ENCODE measurements at places on chromosomes 6 and 20.

DNA sequence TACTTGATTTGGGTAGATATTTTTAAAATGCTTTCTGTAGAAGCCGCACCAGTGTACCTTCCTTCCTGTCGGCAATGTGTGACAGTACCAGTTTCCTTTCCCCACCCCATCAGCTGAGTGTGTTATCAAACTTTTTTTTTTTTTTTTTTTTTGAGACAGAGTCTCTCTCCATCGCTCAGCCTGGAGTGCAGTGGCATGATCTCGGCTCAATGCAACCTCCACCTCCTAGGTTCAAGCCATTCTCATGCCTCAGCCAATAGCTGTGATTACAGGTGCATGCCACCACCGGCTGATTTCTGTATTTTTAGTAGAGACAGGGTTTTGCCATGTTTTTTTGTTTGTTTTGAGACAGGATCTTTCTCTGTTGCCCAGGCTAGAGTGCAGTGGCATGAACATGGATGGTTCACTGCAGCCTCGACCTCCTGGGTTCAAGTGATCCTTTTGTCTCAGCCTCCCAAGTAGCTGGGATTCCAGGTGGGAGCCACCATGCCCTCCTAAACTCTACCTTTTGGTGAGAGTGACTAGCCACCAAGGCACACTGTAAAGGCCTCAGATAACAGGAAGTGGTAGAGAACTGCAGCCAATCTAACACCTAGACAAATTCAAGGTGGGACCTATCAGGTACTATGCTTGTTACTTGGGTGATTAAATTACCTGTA, 26.5 kb upstream of the ZBTB22 start:
- no peak for DNase-seq

- DNase-seq = no peak
Measured at GRCh38 chr6:30876039-30876730, 8.1 kb upstream of the DDR1 start.

- no peak for DNase-seq
Measured at GRCh38 chr20:44073675-44074071, 113.3 kb downstream of the JPH2 start.

DNA sequence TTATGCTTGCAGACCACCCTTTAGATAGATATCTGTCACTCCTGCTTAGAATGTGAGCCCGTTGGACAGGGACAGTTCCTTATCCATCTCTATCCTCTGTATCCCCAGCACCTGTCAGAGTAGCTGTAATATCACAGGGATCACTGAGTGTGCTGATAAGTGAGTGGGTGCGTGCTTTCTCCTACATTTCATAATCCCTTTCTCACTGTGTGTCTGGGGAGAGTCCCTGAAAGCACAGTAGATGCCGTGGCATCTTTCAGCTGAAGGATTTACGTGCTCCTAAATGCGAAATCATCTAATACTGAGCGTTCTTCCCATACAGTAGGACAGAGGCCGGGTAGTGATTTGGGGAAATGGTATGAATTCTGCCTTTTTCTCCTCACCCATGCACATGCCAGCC, 198.9 kb upstream of the SASH1 start:
- no peak for DNase-seq

DNA sequence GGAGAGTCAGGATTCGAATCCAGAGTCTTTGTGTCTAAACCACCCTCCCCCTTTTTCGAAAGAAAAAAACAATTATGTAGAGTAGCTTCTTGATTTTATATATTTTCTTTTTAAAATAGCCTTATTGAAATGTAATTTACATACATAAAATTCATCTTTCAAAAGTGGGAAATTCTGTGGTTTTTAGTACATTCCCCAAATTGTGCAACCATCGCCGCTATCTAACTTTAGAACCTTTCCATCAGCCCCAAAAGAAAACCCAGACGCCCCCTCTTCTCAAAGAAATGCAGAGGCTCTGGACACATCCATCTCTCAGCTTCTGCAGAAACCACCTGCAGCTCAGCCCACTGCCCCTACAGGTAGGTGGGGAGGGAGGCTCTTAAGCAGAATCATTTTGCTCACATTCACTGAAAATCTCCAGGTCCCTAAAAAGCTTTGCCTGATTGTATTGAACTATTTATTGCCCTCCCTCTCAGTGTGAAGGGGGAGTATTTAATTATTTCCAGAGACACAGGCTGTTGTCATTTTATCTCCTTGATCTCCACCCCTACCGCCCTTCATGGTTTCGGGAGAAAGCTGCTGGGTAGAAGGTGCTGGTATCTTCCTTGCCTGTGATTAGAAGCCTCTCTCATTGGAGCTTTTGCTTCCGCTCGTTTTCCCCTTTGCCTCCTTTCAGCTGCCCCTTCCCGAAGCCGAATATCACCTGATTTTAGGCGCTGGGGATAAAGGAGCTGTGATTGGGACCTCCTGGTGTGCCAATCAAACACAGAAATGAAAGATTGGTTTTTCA, 68.7 kb upstream of the KCNG1 start:
- no peak for DNase-seq

GRCh38 chr6:428047-428603, 36.6 kb downstream of the IRF4 start:
- no peak for DNase-seq
